ENCODE measurements at places on chromosomes 16 and 17. TPM values are rescaled to one million over a fixed set of nuclear protein-coding genes. Genes with fewer than 3 reads are reported as not detected.

GRCh38 chr16:72357910-72358309 lies 186.0 kb upstream of the PMFBP1 start:
- DNase-seq, result no peak

- DNase-seq, result no peak
Observed at GRCh38 chr17:45222996-45223538, 1.4 kb downstream of the FMNL1 start.

- DNase-seq, result no peak
Observed at GRCh38 chr16:66129196-66129595, 237.3 kb upstream of the CDH5 start.

GRCh38 chr17:76820561-76820960 lies 47.6 kb upstream of the MGAT5B start:
- DNase-seq, result no peak

CIAPIN1 gene
- total RNA-seq, result 62.9 TPM
